ENCODE measurements at places on chromosomes 7 and 10. TPM values are rescaled to one million over a fixed set of nuclear protein-coding genes. Genes with fewer than 3 reads are reported as not detected.

- peak; percentile 40 for DNase-seq
Observed at GRCh38 chr7:135650831-135651573, 11.3 kb upstream of the STMP1 start.

Gene NFKB2
- 24.6 TPM for total RNA-seq

DNA sequence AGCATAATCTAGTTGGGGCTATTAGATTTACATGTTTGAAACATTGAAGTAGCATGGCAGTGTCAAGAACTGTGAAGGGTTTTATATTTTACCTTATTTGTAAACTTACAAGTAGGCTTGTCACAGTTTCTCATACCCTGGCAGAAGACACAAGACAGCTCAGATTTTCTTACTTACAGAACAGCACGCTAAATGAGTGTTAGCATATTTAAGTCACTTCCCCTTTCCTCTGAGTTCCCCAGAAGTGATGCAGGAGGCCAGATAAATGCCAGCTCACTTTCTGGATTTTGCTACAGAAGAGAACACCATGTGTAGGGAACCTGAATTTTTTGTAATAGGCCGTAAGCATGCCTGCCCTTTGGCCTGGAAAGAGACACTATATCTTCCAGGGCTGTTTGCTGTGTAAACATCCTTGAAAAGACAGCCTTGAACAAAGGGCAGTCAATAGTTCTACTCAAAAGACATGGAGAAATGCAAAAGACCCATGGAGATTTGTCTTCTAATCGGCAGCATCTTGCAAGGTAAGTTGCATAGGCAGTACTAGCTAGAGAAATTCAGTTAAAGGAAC, 279.1 kb downstream of the PHF14 start:
- DNase-seq = no peak

DNA sequence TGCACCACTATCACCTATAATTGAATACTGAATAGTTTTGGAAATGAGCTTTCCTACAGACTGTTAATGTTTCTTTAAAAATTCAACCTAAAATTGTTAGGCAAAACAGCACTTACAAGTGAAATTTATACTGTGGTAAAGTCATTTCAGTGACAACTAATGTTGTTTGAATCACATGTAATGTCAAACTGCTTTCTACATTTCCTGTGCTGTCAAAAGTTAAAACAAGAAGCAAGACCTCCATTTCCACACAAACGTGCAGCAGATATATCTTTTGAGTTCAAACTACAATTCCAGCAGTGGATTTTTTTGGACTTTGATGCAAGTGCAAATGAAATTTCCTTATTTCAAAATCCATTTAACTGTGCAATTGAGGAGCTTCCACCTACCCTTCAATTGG, 199.8 kb downstream of the RNLS start:
- no peak for DNase-seq

DNA sequence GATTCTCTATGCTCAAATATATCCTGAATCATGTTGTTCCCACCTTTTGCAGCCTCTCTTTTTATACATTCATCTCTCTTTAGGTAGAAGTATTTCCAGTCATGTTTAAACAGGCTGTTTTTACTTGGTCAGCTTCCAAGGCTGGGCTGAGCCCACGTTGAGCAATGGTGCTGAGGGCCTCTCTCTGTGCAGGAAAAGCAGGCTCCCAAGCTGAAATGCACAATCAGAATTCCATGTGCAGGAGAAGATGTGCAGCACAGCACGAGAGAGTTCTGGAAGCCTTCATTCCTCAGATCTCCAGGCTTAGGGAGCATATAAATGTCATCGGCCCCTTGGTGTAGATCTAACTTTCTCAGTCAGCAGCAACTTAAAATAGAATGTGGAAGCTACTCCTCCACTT, 588.5 kb downstream of the TNS3 start:
- DNase-seq = no peak

Gene NRBF2
- 17.1 TPM for total RNA-seq

GRCh38 chr10:69359594-69359993, 57.1 kb downstream of the TACR2 start:
- peak; percentile 31 for DNase-seq

Gene CALCR
- not detected for total RNA-seq

Gene LHFPL3
- 0.55 TPM for total RNA-seq

DNA sequence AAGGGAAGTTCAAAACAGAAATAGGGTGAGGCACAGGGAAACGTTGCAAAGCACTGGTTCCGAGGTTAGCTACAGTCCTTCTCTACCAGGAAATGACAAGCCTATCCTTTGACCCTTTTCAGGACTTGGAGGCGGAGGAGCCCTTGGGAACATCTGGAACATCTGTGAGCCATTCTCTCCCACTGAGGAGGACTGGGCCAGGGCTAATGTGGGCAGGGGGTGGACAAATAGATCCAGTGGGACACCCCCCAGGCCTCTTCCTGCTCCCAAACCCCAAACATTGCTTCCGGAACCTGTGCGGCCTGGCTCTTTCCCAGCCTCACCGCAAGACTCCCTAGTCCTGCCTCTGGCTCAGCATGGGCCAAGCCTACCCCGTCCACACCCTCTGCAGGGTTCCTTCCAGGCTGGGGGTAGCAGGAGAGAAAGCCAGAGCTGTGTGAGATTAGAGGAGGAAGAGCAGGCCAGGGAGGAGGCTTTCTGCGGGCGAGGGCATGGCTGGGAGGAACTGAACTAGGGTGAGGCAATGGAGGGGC, 36.5 kb downstream of the GHRHR start:
- no peak for DNase-seq

Gene LMOD2
- not detected for total RNA-seq

DNA sequence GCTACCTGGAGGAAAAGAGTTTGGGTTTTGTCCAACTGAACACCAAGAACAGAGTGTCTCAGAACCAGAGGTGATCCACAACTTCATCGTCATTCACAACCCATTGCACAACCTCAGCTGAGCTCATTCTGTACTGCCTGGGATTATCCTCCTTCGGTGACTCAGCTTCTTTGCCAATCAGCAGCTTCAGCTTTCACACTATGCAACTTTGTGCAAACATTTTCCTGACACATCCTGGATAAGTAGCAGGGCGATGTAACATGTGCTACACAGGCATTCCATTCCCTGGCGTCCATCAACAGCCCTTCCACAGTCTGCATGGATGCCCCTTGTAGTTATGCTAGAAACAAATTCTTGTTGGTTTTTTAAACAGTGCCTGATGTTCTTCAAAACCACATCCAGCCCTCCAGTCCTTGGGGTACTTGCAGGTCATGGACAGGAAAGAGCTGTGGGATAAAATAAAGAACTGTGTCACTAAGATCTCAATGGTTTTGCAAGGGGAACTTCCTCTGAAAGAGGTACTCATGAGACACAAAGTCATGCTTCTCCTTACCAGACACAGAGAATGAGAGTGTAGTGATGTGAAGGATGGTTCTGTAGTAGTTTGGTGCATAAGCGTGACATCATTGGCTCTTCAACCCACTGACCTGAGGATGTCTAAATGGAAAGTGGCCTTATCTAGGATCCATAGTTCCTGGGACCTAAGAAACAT, 478.5 kb downstream of the KIF20B start:
- DNase-seq = no peak

GRCh38 chr7:92250603-92251002, 4.8 kb downstream of the ANKIB1 start:
- DNase-seq = no peak

GRCh38 chr10:79483948-79484347, 28.4 kb upstream of the EIF5AL1 start:
- DNase-seq = peak; percentile 42

GRCh38 chr10:43921881-43922280, 273.2 kb upstream of the ZNF32 start:
- DNase-seq = no peak

DNA sequence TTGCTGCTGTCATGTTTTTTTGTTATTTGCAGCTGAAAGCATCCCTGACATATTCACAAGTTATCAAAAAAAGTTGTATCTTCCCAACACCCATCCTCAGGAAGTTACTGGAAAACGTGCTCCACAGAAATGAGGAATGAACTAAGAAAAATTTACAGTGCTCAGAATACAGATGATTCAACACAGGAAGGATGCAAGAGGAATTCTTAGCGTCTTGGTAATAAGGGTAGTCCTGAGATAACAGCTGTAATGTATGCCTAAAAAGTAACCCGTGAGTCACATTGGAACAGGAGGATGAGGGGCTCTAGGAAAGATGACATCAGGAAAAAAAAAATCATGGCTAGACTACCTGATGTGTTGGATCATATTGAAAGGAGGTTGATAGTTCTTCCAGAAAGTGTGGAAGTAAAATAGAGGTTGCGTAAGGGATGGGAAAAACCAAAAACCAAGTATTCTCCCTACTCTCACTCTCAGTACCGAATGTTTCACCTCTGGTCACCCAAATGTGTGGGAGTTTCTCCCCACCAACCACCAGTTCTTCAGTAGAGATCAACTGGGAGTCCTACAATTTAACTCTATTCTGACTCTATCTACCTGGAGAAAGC, 3.9 kb downstream of the ADAM12 start:
- no peak for DNase-seq

GRCh38 chr10:120990831-120991230, 139.7 kb downstream of the WDR11 start:
- no peak for DNase-seq

GRCh38 chr10:130078120-130078519, 32.5 kb downstream of the C10orf143 start:
- no peak for DNase-seq

DNA sequence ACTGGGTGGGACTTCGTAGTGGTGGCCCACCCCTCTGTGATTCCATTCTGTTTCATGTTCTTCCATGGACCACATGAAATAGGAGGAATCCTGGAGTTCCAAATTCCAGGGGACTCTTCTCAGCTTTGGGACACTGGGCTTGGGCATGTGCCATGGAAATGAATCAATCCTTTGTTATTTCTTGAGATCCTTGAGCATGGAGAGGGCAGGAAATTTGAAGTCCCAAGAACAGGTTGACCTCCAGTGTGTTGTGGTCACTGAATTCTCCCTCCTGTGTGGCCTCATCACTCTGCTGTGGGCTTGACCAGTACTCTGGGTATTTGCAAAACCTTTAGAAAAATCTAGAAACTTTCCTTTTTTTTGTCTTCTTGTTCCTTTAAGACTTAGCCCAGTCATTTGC, 22.7 kb downstream of the TACR2 start:
- DNase-seq = no peak

DNA sequence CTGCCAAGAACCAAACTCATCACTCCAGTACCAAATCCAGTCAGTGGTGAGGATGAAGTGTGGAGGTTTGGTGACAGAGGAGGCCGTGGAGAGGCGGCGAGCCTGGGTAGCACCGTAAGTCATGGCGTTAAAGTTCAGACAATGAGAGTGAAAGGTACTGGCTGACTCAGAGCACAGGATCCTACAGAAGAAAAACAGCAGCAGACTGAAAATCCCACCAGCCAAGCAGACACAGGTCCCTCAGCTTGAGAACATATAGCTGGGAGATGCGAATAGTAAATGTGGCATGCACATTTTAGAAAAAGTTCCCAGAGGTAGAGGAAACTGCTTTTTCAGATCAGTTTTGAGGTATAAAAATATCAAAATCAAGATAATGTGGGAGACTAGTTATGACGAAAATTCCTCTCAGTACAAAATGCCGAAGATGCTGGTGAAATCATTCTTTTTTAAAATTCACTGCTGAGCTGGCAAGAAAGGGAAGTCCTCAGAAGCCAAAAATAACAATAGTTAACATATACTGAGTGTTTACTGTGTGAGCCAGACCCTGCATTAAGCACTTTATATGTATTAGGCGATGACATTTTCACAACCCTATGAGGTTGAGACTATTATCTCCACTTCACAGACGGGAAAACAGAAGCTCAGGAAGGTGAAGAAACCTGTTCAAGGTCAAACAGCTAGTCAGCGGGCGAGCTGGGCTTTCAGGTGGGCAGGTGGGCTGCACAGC, 20.9 kb downstream of the PARP12 start:
- DNase-seq = no peak

GRCh38 chr7:133861876-133862275, 265.3 kb upstream of the LRGUK start:
- no peak for DNase-seq

- DNase-seq = no peak
Observed at GRCh38 chr10:112295853-112296830, 12.9 kb downstream of the TECTB start.

DNA sequence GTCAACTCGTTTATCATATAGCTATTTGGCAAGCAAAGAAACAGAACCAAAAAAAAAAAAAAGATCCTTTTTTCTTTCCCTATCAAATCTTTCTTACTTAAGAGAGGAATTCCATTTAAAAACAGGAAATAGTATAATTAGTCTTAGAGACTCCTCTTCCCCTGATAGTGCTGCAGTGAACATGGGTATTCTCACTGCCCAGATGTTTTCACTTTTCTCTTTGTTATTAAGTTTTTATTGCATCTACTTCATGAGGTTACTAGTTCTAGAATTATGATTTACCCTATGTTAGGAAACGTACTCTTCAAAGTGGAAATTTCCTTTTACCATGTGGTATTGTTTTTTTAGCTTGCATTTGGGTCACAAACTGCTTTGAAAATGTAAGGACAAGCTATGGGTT, 8.5 kb downstream of the CASP2 start:
- DNase-seq = no peak

Gene MAT1A
- not detected for total RNA-seq

- DNase-seq = peak; percentile 88
Observed at GRCh38 chr10:43377424-43377883, 6.0 kb downstream of the FXYD4 start.

Gene SFTPA1
- 525 TPM for total RNA-seq

- no peak for DNase-seq
Observed at GRCh38 chr7:26085771-26086170, 66.2 kb upstream of the NFE2L3 start.

DNA sequence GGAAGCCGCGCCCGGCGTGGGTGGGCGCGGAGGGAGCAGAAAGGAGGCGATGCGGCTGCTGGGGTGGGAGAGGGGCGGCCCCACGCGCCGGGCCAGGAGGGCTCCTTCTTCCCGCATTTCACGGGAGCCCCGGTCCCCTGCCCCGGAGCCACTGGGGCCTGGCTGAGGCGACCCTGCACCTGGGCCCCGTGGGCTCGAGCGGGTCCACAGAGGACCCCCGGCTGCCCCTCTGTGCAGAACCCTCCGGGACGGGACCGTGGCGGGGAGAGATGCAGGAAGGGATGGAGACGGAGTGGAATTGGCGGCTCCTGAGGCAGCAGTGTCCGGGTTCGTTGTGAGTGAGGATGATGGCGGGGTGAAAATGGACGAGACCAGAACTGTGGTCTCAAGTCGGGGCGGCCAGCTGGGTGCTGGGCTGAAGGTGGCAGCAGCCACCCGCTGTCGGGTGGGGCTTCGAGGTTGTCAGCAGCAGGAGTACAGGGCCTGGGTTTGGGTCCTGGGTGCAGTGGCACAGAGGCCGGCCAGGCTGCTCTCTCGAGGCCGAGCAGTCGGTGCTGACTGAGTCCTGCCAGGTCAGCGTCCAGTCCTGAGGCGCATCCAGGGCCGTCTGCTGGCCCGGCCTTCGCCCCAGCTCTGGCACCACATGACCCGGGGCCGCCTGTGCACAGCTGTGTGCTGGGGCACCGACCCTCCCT, 80.4 kb downstream of the VIPR2 start:
- no peak for DNase-seq

- no peak for DNase-seq
Observed at GRCh38 chr10:118203461-118203860, 138.7 kb downstream of the FAM204A start.

GRCh38 chr10:6786579-6787031, 206.5 kb upstream of the PRKCQ start:
- DNase-seq = no peak

Gene VPS37D
- 0.55 TPM for total RNA-seq

Gene KEL
- total RNA-seq = 1.5 TPM
